NCI-H82 (cell line): ENCODE measurements at places on chromosomes 4 and X.

- no peak for DNase-seq
Measured at GRCh38 chr4:174394915-174395314, 111.2 kb downstream of the CEP44 start.

GRCh38 chr4:110475881-110476818 lies at the start of gene ENPEP:
Gene ENPEP, plus strand, starts transcription at chr4:110476155. Its CDS starts 260 bp downstream, at chr4:110476415.
- DNase-seq: no peak

DNA sequence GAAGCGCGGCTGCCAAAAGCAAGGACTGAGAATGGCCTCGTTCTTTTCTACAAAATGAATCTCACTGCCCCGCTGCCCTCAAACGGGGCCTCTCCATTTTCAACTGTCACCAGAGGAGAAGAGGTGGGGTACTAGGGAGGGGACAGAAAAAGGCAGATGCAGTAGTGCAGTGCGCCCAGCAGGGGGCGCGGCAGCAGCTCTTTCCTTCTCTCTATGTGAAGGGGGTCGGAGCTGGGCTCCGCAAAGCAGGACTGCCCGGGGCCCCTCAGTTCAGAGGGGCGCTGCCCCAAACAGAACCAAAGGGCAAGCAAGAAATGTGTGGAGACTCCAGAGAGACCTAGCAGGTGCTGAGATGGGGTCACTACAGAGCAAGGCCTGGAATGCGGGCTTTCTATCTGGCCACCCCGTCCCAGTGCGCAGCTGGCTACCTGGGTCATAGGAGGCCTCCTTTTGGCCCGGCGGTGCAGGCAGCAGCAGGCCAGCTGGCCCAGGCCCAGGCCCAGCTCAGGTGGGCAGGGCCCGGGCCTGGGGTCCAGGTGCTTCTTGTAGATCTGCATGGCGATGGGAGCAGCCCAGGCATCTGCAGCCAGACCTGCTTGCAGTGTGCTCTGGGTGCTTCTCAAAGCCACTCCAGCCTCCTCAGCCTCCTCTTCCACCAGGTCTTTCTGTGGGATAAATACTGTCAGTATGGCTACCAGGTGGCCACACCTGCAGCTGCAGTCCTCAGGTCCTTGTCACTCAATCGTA lies 5.9 kb downstream of the IRAK1 start:
- peak; percentile 75 for DNase-seq

DNA sequence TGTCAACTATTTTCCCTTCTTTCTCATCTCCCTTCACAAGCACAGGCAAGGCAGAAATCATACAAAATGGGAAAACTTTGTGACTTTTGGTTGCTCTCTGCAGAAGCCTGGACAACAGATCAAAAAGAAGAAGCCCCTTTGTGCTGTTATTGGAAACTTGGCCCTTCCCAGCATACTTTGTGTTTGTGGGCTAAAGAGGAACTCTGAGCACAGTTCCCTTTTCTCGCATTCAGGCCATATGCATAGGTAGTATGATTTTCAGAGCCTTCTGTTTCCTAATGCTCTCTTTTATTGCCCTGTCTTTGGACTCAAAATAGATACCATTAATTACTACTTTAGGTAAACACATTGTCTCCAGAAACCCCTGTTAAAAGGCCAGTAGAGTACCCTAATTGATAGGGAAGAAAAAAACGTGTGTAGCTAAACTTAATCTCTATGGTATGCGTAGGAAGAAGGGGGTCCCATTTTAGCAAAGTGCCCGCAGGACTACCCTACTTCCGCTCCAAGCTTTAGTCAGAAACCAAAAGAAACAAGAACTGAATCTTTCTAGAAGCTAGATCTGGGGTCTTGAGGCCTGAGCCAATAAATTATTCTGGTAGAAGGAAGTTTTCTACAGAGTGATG lies 26.6 kb downstream of the VSIG4 start:
- DNase-seq: no peak

DNA sequence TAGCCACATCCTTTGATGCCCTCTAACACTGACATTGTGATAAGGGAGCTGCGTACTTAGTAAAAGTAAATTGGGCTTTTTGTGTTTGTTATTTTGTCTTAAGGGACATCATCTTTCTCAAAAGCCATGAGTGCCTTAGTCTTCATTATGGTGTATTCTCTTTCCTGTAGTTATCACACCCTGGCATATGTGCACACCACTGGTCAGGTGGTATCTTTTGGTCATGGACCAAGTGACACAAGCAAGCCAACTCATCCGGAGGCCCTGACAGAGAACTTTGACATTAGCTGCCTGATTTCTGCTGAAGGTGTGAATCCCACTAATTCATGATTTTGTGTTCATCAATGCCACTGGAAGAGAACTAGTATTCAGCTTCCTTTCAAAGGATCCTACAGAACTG lies 18.0 kb downstream of the HERC6 start:
- no peak for DNase-seq

GRCh38 chr4:45438047-45438446 lies 685.8 kb downstream of the GABRG1 start:
- no peak for DNase-seq

DNA sequence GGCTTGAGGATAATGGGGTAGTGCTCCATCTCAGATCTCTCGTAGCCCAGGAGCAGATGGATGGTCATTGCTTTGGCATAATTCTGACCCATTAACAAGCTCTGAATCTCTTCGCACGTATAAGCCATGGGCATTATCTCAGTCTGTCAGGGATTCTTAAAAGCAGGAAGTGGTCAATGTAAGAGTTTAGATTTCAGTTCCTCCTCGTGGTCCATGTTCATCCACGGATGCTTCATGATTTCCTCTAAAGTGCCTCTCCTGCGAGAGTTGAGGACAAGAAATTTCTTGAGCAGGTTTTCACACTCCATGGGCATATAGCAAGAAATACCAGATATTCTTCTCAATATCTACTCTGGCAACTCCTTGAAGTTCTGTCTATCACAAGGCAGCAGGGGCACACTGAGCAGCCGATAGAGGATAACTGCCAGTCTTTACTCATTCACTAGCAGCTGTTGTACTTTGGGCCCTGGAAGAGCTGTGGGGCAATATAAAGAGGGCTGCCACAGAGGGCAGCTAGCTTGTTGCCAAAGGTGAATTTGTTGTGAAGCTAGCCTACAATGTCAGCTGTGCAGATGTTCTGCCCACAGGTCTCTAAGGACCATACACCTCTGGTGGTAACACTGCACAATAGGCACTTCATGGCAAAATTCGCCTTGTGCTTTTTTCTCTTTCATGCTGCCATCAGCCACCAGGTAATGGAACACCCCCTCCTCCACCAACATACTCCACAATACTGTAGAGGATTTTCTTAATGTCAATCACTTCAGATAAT lies 52.0 kb upstream of the WDR17 start:
- DNase-seq: no peak

DNA sequence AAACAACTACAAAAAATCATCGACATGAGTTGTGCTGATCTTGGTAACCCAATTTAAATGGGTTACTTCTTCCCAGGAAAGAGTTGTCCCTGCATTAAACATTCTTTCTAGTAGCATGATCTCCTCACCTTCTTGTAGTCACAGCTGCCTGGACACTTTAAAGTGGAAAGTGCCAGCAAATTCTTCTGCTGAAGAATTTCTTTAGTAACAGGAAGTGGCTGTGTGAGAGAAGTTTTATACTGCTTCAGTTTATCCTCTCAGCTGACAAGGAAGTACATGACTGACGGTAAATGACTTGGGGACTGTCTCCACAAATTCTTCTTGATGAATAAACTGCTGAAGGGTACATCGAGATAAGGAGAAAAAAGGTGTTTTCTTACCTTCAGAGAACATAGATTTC lies 18.2 kb upstream of the TNIP3 start:
- no peak for DNase-seq

GRCh38 chr4:40461879-40462278 lies 126.7 kb downstream of the CHRNA9 start:
- DNase-seq: no peak

DNA sequence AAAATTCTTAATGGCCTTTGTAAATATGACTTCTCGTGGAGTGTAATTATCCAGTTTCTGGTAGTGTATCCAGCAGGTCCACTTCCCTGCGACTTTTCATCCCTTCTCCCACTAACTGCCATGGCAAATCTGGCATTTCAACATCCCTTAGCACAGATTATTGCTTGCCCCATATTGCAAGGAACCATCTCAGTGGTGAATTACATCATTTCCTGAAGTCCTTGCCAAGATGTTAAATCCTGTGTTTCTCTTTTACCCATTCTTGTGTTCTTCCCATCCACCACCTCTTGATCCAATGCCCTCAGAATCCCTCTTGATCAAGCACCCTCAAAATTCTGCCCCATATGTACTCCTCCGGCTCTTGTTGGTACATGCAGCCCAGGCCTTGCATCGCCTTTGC lies 88.1 kb upstream of the ZNF81 start:
- DNase-seq: no peak
